ENCODE measurements at places on chromosomes 16 and 17. TPM values are rescaled to one million over a fixed set of nuclear protein-coding genes. Genes with fewer than 3 reads are reported as not detected.
A peak's percentile ranks its signal among the peaks of the same experiment; 100 is the strongest.

NOG gene
- not detected for total RNA-seq

DHODH gene
- total RNA-seq, result 18.9 TPM

- peaks cover 3% of the 10 kb centered on the region for H3K36me3 ChIP-seq
- no peak overlapping the region for H3K27ac ChIP-seq
- H3K4me3 ChIP-seq, result no peak overlapping the region
- no peak for DNase-seq
These were observed 2.2 kb downstream of the HAGHL start for GRCh38 chr16:728890-729744.

RAMP2 gene
- 0.43 TPM for total RNA-seq

MYH4 gene
- total RNA-seq, result not detected

DNA sequence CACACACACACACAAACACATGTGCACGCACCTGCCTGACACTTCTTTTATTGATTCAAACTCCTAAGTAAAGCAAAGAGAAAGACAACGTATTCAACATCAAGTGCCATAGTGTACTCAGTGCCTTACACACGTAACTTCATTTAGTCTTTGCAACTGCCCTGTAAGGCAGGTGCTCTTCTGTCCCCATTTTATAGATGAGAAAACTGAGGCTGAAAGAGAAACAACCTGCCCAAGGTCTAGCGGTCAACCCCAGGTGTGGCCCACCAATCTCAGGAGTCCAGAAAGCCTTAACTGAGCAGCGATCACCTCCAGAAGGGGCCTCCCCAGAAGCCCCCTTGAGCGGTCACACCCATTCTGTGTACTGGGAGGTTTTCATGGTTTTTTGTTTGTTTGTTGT, 10.3 kb upstream of the GSG1L start:
- H3K27ac ChIP-seq, result no peak overlapping the region
- H3K4me3 ChIP-seq, result no peak overlapping the region
- H3K27me3 ChIP-seq, result no peaks in the 10 kb centered on the region
- no peak for DNase-seq
- no peaks in the 10 kb centered on the region for H3K36me3 ChIP-seq

GRCh38 chr17:19304209-19304608, 58.3 kb downstream of the B9D1 start:
- no peak for DNase-seq
- H3K27ac ChIP-seq, result no peak overlapping the region
- H3K4me1 ChIP-seq, result peaks cover 42% of the 10 kb centered on the region
- H3K4me3 ChIP-seq, result no peak overlapping the region
- no peaks in the 10 kb centered on the region for H3K27me3 ChIP-seq

OR4D1 gene
- total RNA-seq, result not detected

DNA sequence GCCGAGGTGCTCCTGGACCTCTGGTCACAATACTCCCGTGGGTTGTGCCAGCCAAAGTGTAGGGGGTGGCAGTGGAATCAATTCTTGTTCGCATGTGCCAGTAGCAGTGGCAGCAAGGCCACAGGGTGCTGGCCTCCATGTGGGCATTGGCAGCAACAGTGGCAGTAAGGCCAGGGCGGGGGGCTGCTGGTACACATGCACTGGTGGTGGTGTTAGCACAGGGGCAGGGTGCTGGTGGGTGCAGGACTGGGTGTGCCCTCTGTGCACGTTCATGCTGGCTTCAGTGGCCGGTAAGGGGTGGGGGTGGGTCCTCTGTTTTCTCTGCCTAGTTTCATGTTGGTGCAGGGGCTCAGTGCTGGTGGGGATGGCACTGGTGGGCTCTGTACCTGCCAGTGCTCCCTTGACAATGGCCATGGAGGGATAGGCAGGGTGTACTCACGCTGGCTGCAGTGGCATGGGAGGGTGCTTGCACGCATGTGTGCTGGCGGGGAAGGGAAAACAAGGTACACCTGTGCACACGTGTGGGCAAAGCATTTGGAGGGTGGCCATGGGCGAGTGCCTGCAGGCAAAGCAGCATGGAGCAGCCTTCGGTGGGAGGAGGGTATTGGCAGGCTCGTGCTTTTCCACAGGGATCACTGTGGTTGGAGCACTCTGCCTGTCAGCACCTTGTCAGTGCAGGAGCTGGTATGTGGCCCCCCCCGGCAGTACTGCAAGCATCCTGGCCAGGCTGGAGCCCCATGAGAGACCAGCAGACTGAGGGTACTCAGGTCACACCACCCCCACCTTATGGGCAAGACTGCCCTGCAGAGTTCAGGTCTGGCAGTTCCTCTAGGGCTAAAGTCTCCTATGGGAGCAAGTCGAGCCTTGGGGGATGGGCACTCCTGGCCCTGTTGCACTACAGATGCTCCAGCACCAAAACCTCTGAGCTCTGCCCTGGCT, 35.8 kb downstream of the NF1 start:
- H3K27ac ChIP-seq, result no peak overlapping the region
- no peak overlapping the region for H3K4me3 ChIP-seq
- no peak for DNase-seq
- no peaks in the 10 kb centered on the region for H3K36me3 ChIP-seq
- no peaks in the 10 kb centered on the region for H3K4me1 ChIP-seq

SLFN12L gene
- total RNA-seq, result 10.4 TPM

- no peaks in the 10 kb centered on the region for H3K27me3 ChIP-seq
- H3K4me3 ChIP-seq, result no peak overlapping the region
- H3K27ac ChIP-seq, result no peak overlapping the region
- peaks cover 17% of the 10 kb centered on the region for H3K36me3 ChIP-seq
These were observed 36.4 kb downstream of the SLC7A5 start for GRCh38 chr16:87832741-87833502.

DNA sequence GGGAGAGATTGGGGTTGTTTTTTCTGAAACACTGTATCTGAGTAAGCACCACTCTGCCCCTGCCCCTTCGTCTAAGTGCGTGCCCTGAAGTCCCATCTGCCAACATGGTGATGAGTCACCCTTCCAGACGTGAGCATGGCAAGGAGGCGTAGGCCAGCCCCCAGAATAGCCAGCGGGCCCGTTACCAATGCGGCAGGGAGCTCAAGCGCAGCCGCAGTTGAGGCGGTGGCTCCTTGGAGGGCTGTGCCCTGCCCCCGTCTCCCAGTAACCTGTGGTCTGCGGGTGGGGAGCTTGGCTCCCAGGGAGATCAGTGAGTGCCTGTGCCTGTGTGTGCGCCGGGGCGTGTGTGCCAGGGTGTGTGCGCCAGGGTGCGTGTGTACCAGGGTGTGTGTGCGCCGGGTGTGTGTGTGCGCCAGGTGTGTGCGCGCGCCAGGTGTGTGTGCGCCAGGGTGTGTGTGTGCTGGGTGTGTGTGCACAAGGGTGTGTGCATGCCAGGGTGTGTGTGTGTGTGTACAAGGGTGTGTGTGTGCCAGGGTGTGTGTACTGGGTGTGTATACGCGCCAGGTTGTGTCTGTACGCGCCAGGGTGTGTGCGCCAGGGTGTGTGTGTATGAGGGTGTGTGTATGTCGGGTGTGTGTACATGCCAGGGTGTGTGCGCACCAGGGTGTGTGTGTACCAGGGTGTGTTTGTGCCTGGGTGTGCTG, 98.6 kb upstream of the CHMP6 start:
- peak overlapping the region; percentile 78 for H3K27ac ChIP-seq
- no peaks in the 10 kb centered on the region for H3K27me3 ChIP-seq
- H3K4me1 ChIP-seq, result peaks cover 30% of the 10 kb centered on the region
- H3K4me3 ChIP-seq, result no peak overlapping the region

DNA sequence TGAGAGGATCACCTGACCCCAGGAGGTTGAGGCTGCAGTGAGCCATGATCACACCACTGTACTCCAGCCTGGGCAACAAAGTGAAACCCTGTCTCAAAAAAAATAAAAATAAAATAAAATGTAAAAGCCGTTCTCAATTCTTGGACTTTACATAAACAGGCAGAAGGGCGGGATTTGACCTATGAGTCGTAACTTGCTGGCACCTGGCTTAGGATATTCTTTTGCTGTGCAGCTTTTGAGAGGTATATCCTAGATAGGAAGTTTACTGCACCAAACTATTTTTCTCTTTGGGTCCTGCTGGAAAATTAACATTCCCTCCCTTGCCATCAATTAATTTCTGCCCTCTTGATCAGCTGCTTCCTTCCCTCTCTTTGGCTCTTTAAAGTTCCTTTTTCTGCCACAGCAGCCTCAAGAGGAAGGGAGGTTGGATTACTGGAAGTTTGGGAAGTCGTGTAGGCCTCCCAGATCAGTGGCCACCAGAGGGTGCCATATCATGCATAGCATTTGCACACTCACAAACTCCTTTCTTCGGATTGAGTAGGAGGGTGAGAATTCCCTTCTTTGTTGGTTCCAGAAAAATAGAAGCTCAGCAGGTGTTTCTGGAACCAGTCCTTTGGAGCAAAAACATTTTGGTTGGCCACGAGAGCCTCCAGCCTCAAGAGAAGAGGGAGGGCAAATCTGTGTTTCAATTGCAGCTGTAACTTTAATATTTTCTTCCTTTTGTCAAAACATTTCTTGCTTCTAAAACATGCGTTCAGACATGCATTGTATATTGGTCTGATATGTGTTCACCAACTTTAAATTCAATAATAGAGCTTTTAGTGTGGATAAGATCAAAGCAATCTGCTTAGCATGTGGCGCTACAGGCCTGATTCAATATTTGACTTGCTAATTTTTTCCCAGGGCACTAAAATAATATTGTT, 147.3 kb downstream of the CCDC182 start:
- no peak overlapping the region for H3K27ac ChIP-seq
- peaks cover 12% of the 10 kb centered on the region for H3K36me3 ChIP-seq
- H3K27me3 ChIP-seq, result no peaks in the 10 kb centered on the region
- DNase-seq, result no peak
- peaks cover 16% of the 10 kb centered on the region for H3K4me1 ChIP-seq
- no peak overlapping the region for H3K4me3 ChIP-seq

ATF7IP2 gene
- 24.4 TPM for total RNA-seq

- H3K27ac ChIP-seq, result no peak overlapping the region
- no peak overlapping the region for H3K4me3 ChIP-seq
- H3K27me3 ChIP-seq, result no peaks in the 10 kb centered on the region
These were observed 186.0 kb upstream of the ZFHX3 start for GRCh38 chr16:73233846-73234424.

KIAA0753 gene
- total RNA-seq, result 12.9 TPM

SMARCE1 gene
- 123 TPM for total RNA-seq

GRCh38 chr17:76246080-76247066, 6.1 kb upstream of the RNF157 start:
- no peak overlapping the region for H3K4me3 ChIP-seq
- H3K27me3 ChIP-seq, result no peaks in the 10 kb centered on the region
- no peaks in the 10 kb centered on the region for H3K36me3 ChIP-seq
- peaks cover 34% of the 10 kb centered on the region for H3K4me1 ChIP-seq
- DNase-seq, result peak; percentile 98

RNF112 gene
- total RNA-seq, result not detected

SSH2 gene
- 45.1 TPM for total RNA-seq

C16orf86 gene
- 2.7 TPM for total RNA-seq

- H3K27ac ChIP-seq, result no peak overlapping the region
- H3K27me3 ChIP-seq, result no peaks in the 10 kb centered on the region
- H3K36me3 ChIP-seq, result no peaks in the 10 kb centered on the region
These were observed 153.4 kb downstream of the RGS9 start for GRCh38 chr17:65290616-65291015.

TNS4 gene
- total RNA-seq, result 1.0 TPM

GRCh38 chr16:52439171-52439701, 107.7 kb downstream of the TOX3 start:
- no peak for DNase-seq
- no peak overlapping the region for H3K4me3 ChIP-seq
- H3K36me3 ChIP-seq, result no peaks in the 10 kb centered on the region
- no peaks in the 10 kb centered on the region for H3K4me1 ChIP-seq

DNA sequence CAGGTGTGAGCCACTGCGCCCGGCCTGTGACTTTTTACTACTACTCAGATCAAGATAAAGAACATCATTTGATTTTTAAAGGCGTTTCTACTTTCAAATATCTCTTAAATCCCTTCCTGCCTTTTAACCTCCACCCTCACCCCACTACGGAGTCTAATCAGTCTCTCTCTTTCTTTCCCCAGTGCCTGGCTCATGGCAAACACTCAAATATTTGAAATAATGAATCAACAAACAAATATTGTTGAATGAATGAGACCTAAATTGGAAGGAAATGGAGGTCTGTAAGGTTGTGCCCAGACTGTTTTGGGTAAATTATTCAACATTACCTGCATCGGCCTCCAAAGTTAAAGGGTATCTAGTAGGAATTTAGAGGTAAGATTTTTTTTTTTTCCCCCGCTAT, 14.7 kb downstream of the COPZ2 start:
- H3K4me1 ChIP-seq, result peaks cover 34% of the 10 kb centered on the region
- no peaks in the 10 kb centered on the region for H3K27me3 ChIP-seq
- no peak for DNase-seq
- H3K4me3 ChIP-seq, result no peak overlapping the region
- no peaks in the 10 kb centered on the region for H3K36me3 ChIP-seq

GRCh38 chr16:12559714-12560113, 244.0 kb downstream of the CPPED1 start:
- peaks cover 5% of the 10 kb centered on the region for H3K36me3 ChIP-seq
- no peak overlapping the region for H3K27ac ChIP-seq
- H3K27me3 ChIP-seq, result no peaks in the 10 kb centered on the region
- no peak for DNase-seq
- H3K4me1 ChIP-seq, result peaks cover 4% of the 10 kb centered on the region

DNA sequence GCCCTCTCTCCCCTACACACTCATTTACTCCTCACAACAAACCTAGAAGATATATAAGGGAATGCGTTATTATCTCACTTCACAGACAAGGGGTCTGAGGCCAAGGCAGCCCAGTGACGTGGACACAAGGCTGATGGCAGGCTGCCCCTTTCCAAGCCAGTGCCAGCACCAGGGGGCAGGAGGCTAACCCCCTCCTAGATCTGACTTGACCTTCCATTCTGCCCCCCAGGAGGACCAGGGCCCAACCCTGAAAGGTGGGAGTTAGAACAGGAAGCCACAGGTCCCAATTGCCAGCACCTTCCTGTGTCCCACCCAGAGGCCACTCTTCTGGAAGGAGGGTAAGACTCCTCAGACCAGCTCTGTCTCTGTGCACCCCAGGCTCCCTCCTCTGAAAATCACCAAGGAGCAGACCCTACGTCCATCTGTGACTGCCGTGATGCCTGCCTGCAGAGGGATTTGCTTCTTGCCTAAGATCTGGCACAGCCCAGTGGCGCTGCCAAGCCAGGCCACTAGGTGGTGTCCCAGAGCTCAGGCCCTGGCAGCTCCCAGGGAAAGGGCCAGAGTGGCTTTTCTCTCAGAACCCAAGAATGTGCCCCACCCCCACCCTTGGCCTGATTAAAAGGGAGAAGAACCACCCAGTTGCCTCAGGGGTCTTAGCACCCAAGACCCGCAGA, 42.4 kb upstream of the MRPS23 start:
- peaks cover 19% of the 10 kb centered on the region for H3K4me1 ChIP-seq
- H3K27ac ChIP-seq, result no peak overlapping the region
- no peaks in the 10 kb centered on the region for H3K27me3 ChIP-seq
- H3K4me3 ChIP-seq, result no peak overlapping the region
- H3K36me3 ChIP-seq, result no peaks in the 10 kb centered on the region
